Trophoblast cell (in vitro differentiated cells and primary cell): ENCODE measurements at places on chromosomes 16 and 17.

DNA sequence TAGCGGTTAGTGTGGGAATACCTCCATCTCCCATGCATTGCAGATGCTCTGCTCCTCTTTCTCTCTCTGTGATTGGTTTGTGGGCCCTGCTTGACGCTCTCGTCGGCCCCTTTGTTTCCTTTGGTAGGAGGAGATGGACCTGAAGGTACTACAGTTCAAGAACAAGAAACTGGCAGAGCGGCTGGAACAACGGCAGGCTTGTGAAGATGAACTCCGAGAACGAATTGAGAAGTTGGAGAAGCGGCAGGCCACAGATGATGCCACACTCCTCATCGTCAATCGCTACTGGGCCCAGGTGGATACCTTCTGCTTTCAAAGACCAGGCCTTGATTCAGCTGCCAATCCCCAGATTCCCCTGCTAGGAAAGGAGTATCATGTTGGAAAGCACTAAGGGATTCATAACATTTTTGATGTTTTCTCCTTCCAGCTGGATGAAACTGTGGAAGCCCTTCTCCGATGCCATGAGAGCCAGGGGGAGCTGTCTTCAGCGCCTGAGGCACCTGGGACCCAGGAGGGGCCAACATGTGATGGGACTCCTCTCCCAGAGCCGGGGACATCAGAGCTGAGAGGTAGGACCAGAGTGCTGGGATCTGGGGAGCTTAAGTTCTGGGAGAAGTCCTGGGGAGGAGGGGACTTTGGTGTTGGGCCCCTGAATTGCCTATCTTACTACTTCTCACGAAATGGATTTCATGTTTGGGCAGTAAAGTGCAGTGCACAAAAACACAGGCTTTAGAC is 1.0 kb downstream of the RNF40 start:
- no peak for DNase-seq
- H3K27me3 ChIP-seq: no peaks in the 10 kb centered on the region
- peak overlapping the region; percentile 92 for H3K4me3 ChIP-seq
- H3K27ac ChIP-seq: no peak overlapping the region
- peaks cover 58% of the 10 kb centered on the region for H3K36me3 ChIP-seq
- peaks cover 13% of the 10 kb centered on the region for H3K4me1 ChIP-seq

- no peak overlapping the region for H3K4me3 ChIP-seq
- no peak for DNase-seq
- no peaks in the 10 kb centered on the region for H3K36me3 ChIP-seq
- H3K27me3 ChIP-seq: peaks cover 38% of the 10 kb centered on the region
Measured at GRCh38 chr17:73902416-73903181, 258.4 kb upstream of the SDK2 start.

DNA sequence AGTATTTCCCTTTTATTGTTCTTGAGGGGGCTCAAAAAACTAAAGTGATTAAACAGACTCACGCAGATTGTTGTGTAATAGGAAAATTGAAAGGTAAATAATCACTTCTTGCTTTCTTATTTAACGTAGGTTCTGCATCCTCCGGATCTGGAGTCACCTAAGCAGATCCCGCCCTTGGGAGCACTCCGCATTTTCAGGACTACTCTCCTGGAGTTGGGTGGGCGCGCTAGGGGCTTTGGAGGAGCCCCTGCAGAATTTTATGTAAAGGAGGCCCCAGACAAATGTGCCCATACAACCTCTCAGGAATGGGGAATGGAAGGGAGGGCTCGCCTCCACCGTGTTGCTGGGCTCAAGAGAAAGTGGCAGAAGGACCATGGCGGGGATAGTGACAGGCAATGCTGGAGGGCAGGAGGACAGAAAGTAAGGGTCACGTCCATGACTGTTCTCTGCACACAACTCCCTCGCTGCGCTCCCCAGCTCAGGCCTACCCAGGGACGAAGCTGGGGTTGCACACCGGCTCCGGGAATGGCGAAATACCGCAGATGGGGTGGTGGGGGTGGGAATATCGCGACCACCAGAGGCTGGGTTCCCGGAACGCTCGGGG is 8.3 kb downstream of the MT2A start:
- no peaks in the 10 kb centered on the region for H3K36me3 ChIP-seq
- H3K4me1 ChIP-seq: peaks cover 3% of the 10 kb centered on the region
- no peak for DNase-seq
- H3K4me3 ChIP-seq: no peak overlapping the region
- peaks cover 30% of the 10 kb centered on the region for H3K27me3 ChIP-seq

DNA sequence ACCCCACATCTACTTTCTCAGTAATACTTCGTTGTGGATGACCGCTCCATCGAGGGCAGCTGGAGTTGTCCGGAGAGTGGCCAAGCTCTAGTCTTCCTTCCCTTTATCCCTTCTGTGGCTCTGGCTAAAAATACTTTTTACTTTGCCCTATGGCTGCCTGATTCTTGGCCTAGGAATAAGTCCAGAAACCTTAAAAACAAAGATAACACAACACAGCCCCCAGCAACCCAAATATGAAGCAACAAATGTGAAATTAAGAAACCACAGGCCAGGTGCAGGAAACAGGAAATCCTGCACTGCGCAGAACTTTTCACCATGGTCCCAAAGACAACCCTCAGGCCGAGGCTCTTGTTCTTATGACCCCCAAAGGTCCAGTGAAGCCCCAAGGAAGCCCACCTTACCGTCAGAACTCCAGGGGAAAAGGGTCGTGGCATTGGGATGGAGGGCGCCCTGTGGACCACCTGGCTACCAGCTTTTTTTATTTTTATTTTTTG is 26.0 kb downstream of the TK2 start:
- H3K27me3 ChIP-seq: no peaks in the 10 kb centered on the region
- no peak overlapping the region for H3K27ac ChIP-seq
- peaks cover 4% of the 10 kb centered on the region for H3K36me3 ChIP-seq
- H3K4me1 ChIP-seq: peaks cover 14% of the 10 kb centered on the region
- no peak overlapping the region for H3K4me3 ChIP-seq

DNA sequence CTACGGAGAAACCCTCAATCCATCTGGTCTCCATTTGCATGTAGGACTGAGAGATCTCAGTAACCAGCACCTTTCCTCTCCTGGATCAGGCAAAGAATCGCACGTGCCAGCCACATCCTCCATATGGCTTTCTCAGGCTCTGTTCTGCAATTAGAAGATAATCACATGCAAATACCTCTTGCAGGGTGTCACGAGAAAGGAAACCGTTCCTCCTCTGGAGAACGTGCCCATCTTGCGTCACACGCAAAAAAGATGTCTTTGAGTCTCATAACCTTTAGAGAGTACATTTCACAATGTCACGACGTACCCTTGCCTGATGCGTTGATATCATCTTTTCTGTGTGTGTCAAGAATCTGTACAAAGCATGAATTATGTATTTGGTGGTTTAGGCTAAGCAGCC is 36.2 kb upstream of the DNAH17 start:
- H3K36me3 ChIP-seq: no peaks in the 10 kb centered on the region
- peak; percentile 13 for DNase-seq
- H3K4me3 ChIP-seq: no peak overlapping the region
- H3K4me1 ChIP-seq: peaks cover 22% of the 10 kb centered on the region

GRCh38 chr16:85891776-85892166 is 7.2 kb upstream of the IRF8 start:
- no peaks in the 10 kb centered on the region for H3K36me3 ChIP-seq
- H3K4me1 ChIP-seq: peaks cover 21% of the 10 kb centered on the region
- H3K27ac ChIP-seq: peak overlapping the region; percentile 70
- H3K4me3 ChIP-seq: no peak overlapping the region

DNA sequence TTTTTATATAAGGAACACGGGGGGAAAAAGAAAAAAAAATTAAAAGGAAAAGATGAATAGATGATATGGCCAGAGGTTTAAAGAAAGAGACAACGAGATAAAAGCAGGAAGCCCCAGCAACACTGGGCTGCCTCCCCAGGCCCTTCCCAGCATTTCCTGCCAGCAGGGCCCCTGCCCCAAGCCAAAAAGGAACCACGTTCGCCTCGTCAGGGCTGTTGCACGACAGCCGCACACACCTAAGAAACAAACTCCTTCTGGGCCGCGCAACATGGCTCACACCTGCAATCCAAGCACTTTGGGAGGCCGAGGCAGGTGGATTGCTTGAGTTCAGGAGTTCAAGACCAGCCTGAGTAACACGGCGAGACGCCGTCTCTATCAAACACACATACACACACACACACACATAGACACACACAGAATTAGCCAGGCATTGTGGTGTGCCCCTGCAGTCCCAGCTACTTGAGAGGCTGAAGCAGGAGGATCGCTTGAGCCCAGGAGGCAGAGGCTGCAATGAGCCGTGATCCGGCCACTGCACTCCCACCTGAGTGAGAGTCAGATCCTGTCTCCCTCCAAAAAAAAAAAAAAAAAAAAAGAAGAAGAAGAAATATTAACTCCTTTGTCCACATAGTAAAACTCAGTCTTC is 83.0 kb downstream of the ANKRD11 start:
- peaks cover 2% of the 10 kb centered on the region for H3K36me3 ChIP-seq
- no peaks in the 10 kb centered on the region for H3K27me3 ChIP-seq
- peaks cover 51% of the 10 kb centered on the region for H3K4me1 ChIP-seq
- no peak overlapping the region for H3K27ac ChIP-seq
- no peak overlapping the region for H3K4me3 ChIP-seq

DNA sequence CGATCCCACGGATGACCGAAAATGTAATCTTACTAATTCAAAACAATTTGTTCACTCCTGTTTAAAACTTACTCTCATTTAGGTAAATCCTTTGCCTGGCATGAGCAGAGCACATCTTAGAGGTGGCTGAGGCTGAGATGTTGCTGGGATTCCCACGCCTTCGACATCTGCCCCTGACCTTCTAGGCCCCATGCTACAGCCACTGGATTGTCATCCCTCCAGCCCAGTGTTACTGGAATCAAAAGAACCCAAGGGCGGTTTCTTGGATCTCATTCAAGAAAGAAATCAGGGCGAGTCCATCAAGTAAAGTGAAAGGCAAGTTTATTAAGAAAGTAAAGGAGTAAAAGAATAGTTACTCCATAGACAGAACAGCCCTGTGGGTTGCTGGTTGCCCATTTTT is 64.5 kb upstream of the SHISA6 start:
- no peaks in the 10 kb centered on the region for H3K27me3 ChIP-seq
- H3K27ac ChIP-seq: no peak overlapping the region
- no peak overlapping the region for H3K4me3 ChIP-seq
- no peaks in the 10 kb centered on the region for H3K36me3 ChIP-seq
- no peaks in the 10 kb centered on the region for H3K4me1 ChIP-seq

GRCh38 chr16:28326881-28327610 is 34.7 kb downstream of the SBK1 start:
- H3K4me1 ChIP-seq: peaks cover 6% of the 10 kb centered on the region
- no peak overlapping the region for H3K4me3 ChIP-seq
- no peaks in the 10 kb centered on the region for H3K36me3 ChIP-seq
- no peaks in the 10 kb centered on the region for H3K27me3 ChIP-seq
- DNase-seq: peak; percentile 80

DNA sequence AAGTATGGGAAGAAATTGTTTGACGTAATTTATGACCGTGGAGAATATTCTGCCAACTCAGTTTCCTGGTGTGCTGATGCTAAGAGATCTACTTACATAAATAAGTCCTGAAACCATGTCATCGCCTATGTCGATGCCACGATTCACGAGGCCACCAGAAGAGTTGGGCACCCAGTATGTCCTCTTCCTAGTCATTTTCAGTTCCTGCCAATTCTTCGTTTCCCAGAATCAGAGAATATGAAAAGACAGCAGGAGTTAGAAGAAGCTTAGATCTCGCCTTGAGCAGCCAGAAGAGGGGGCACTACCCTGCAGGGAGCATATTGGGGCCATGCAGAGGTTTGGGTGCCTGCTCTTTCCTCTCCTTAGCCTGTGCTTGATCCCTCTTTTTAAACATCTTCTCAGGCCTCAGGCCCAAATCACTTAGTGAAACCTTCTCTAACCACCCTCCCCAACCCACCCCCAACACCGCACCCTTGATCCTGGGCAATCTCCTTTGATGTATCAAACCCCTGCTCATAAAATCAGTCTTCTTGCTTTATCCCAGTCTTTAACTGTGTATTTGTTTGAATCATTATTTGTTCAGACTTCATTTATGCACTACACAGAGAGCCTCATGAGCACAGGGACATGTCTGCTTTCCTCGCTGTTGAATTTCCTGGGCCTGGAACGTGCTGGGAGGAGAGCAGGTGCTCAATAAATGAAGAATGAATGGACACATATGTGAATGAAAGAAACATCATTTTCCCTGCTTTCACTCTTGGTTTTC is 12.2 kb upstream of the LONP2 start:
- no peaks in the 10 kb centered on the region for H3K36me3 ChIP-seq
- DNase-seq: peak; percentile 8
- no peak overlapping the region for H3K4me3 ChIP-seq
- H3K27me3 ChIP-seq: no peaks in the 10 kb centered on the region
- no peaks in the 10 kb centered on the region for H3K4me1 ChIP-seq
- no peak overlapping the region for H3K27ac ChIP-seq

- DNase-seq: no peak
- no peak overlapping the region for H3K27ac ChIP-seq
- H3K4me3 ChIP-seq: no peak overlapping the region
- H3K4me1 ChIP-seq: no peaks in the 10 kb centered on the region
Measured at GRCh38 chr17:32869345-32870026, 7.4 kb downstream of the MYO1D start.

DNA sequence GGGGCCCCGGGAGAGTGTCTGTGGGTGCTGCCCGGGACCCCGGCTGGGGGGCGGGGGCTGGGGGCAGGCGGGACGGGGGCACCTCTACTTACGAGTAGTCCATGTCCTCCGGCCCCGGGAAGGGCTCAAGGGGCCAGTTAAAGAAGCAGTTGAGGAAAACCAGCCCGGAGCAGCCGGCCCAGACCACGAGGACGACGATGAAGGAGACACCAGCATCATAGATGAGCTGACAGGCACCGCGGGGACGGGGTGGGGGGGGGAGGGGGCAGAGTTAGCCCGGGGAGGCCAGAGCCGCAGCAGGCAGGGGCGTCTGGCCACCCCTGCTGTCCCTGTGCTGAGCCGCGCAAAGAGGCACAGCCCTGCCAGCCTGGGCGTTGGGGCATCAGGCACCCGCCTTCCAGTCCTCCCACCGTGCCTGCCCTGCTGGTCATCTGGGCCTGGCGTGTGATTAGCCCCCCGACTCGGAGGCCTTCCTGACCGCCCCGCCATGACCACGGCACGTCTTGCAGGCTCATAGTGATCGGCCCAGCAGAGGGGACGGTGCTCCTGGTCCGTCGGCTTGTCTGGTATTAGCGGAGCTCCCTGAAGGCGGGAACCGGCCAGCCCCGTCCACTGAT is 29.0 kb upstream of the PITPNA start:
- no peak overlapping the region for H3K27ac ChIP-seq
- H3K4me3 ChIP-seq: no peak overlapping the region
- peaks cover 10% of the 10 kb centered on the region for H3K36me3 ChIP-seq
- no peaks in the 10 kb centered on the region for H3K27me3 ChIP-seq
- peaks cover 35% of the 10 kb centered on the region for H3K4me1 ChIP-seq
- no peak for DNase-seq
